ENCODE measurements at places on chromosomes 7 and 10.

DNA sequence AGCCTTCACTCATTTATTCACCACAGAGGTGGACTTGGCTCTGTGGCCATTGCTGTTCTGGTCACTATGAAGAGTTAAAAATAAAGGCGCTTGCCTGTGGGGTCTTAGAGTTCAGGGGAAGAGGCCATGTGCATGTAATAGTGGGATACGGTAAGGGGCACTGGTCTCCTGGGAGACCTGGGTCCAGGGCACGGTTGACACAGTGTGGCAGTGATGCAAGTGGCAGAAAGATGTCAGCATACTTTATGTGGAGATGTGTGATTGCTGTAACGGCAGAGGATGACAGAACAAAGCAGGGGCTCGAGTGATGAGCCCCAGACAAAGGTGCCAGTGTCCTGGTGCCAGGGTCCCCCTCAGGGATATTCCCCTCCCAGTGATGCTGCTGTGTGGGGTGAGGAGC, 8.6 kb downstream of the ZSCAN25 start:
- no peak for DNase-seq

DNA sequence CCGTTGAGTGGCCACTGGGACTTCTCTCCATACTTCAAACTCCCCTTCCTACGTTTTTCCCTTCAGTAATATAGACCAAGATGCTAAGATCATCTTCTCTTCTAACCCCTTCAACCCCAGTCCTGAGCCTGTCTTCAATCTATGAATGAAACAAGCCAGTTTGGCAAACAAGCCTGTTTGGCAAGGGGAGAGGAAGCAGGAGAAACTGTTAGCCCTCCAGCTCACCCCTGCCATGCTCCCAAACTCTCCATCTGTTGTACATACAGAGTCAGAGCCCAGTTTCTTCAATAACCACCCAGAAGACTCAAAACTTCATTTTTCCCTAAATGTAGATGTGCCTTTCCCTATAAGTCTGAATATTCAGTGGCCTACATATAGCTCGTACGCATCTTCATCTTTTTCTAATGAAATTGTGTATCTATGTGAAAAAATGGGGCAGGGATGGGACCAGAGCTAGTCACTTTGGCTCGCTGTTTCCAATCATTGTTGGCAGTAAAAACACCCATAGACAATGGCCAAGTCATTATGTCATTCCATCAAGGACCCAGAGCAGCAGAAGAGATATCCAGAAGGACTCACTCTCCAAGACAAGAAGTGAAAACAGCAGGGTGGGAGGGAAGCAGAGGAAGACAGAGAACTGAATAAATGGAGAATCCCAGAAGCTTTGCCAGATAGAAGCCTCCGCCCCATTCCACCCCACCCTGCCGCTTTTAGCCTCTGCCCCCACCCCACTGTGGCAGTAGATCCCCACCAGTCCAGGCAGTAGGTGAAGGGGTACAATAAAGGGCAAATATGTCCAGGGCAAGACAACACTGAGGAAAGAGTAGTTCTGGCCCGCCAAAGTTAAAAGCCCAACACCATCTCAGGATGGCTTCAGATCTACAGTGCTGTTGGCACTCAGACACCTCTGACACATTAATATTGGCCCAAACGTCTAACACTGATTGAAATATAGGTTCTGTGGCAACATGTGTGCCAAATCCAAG, 87.3 kb downstream of the DOCK4 start:
- DNase-seq: no peak

DNA sequence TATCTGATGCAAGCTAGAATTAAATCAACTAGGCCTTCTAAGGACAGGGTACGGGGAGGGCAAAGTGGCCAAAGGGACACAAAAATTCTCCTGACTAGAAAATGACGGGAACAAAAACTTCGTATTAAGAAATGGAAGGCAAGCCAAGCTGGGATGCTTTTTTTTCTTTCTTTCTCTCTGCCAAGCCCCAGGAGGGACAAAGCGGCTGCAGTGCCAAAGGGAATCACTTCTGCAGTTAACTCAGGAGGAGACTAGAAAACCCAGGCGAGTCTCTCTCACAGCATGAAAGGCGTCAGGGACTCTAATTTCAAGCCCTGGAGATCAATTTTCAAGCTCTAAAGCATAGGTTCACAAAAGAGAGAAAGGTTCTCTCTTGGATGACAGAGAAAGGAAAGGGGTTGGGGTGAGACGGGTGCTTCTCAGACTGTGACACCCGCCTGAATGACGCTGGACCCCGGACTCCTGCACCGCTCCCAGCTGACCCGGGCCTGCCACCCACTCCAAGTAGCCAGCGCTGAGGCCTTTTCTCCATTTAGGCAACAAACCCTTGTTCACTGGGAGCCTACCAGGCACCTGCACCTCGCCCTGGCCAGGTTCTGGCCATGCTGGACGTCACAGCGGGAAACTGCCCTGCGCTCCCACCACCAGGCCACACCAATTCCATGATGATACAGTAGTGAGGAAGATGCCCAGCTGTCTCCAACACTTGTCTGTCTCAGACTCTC, 56.5 kb downstream of the KIAA1549 start:
- DNase-seq: no peak

DNA sequence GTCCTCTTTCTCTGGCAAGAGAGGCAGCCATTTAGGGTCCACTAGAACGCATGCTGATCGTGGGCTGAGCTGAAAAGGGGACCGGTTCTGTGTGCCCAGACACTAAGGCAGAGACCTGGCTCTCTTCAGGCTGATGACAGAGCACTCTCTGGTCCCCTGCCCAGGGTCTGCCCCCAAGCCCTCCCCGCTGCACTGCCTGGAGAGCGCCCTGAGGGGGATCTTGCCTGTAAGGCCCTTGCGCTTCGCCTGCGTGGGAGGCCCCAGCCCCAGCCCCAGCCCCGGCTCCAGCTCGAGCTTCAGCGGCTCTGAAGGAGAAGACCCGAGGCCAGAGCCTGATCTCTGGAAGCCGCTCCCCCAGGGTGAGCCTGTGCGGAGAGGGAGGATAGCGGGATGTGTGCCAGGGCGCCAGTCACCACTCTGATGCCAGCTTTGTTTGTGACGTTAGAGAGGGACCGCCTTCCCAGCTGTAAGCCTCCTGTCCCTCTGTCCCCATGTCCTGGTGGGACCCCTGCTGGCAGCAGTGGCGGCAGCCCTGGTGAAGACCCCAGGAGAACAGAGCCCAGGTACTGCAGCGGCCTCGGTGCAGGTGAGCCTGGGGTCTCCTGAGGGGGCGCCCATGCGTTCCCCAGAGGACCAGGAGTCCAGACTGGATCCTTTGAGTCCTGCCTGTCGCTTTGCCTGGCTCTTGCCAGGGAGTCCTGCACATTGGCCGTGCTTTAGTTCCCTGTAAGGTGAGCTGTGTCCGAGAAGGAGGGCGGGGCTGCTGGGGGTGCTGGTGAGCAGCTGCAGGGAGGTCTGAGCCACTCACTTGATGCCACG, 43.2 kb downstream of the ZNF467 start:
- no peak for DNase-seq

- no peak for DNase-seq
Measured at GRCh38 chr10:4639960-4640359, 186.0 kb upstream of the AKR1E2 start.

GRCh38 chr10:128808921-128809440, 658.1 kb upstream of the MGMT start:
- no peak for DNase-seq

DNA sequence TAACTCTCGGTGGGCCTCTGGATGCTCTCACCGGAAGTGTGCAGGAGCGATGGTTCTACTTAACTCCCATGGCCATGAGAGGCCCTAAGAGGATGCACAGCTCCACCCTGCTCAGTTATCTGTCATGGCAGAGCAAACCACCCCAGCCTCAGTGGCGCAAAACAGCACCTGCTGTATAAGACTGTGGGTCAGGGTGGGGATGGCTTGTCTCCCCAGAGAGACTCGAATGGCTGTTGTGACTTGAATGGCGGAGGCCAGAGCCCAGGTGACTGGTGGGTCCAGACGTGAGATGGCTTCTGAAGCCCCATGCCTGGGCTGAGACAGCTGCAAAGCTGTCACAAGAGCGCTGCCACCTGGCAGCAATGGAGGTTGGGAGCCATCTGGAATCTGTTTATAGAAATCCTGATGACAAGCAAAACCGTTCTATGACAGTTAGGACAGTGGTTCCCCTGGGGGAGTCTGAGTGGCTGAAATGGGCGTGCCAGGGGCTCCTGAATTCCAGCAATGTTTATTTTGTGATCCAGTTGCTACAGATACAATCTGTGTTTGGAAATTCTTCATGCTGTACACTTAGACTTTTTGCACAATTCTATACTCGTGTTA, 490.5 kb downstream of the TCERG1L start:
- no peak for DNase-seq

DNA sequence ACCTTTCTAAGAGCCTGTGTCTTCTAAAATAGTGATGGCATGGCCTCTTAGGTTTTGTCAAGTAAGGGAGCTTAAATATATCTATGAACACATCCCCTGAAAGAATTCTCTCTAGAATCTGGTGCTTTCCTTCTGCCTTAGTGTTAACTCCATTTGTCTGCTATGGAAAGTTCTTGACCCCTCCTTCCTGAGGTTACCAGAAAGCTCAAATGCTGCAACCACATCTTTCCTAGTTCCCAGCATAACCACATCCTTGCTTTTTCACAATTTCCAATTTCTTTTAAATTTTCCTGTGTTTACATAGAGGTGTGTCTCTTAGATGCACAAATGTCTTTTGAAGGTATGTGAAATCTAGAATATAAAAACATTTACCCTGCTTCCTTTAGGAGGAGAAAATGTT, 16.4 kb upstream of the GSDME start:
- no peak for DNase-seq

- no peak for DNase-seq
Measured at GRCh38 chr7:19000410-19000809, 117.0 kb downstream of the TWIST1 start.

- DNase-seq: no peak
Measured at GRCh38 chr10:116766837-116767634, 24.7 kb upstream of the HSPA12A start.

- DNase-seq: no peak
Measured at GRCh38 chr7:100719523-100720278, 567 bp upstream of the EPO start.

- no peak for DNase-seq
Measured at GRCh38 chr10:3749011-3749410, 36.0 kb downstream of the KLF6 start.

- DNase-seq: no peak
Measured at GRCh38 chr7:158264881-158265742, 322.5 kb downstream of the PTPRN2 start.

DNA sequence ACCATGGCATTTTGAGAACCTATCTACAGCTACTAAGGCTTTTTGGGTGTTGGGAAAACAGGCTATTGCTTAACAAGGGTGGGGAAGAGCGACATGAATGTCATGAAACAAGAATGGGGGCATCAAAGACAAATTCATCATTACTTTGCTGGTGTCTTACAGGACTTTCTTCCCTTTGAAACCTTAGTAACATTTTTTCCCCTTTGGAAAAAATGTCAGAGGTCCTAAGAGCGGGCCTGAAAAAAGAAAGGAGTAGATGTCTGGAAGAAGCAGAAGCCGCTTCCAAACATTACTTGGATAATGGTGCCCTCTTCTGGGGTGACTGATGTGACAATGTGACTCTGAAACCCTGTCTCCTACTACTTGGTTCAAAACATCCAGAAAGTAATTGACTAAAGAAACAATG, 3.8 kb upstream of the DDX50 start:
- peak; percentile 11 for DNase-seq

- no peak for DNase-seq
Measured at GRCh38 chr7:158067219-158067930, 520.2 kb downstream of the PTPRN2 start.

DNA sequence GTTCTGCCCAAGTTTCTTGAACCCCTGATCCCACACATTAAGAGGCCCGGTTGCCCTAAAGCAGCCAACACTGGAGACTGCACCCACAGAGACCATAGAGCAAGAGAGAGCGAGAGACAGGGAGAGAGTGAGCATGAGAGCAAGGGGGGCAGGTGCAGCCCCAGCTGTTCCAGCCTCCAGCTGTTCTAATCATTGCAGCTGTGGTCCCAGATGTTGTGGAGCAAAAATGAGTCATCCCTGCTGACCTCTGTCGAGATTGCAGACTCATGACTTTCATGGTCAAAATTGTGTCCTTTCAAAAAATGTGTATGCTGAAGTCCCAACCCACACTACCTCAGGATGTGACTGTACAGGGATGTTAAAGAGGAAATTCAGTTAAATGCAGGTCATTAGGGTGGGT, 143.9 kb upstream of the FRMD4A start:
- no peak for DNase-seq

- no peak for DNase-seq
Measured at GRCh38 chr10:60230892-60231291, 158.8 kb downstream of the ANK3 start.

DNA sequence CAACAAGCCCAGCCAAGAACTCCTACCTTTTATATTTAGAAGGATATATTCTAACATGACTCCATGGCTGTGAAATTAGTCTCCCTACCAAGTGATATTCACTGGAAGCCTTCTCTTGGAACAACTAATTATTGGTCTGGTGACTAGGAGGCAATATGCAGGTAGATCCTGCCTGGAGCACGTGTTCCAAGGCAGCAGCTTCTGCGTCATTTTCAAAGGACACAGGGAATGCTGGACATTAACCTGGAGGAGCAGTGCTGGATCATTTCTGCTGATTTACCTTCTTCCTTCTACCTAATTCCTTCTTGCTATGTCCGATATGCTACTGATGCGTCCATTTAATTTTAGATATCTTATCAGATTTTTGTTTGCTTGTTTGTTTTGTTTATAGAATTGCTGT, 5.6 kb downstream of the AKR1D1 start:
- DNase-seq: no peak

DNA sequence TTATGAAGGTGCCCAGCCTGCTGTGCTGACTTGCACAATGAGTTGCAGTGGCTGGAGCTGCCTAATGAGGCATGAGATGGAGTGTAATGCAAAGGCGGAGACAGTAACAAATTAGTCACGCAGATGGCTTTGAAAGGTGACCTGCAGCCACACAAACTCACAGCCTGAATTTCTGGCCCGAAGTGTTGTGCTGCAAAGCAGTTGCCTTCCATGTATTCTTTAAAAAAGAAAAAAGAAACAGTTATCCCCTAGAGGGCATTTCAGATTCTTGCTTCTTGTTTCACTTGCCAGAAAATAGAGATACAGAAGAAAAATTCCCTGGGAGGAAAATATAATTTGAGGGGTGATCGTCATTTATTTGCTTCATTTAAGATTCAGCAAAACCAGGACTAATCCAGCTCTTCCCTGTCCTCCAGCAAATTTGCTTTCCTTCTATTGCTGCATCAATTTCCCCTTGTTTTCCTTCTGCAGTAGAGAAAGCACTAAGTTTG, 239.9 kb downstream of the ADRA2A start:
- no peak for DNase-seq

- no peak for DNase-seq
Measured at GRCh38 chr7:132381742-132382472, 194.4 kb downstream of the PLXNA4 start.

GRCh38 chr7:10237306-10237705, 736.4 kb upstream of the PHF14 start:
- DNase-seq: no peak

DNA sequence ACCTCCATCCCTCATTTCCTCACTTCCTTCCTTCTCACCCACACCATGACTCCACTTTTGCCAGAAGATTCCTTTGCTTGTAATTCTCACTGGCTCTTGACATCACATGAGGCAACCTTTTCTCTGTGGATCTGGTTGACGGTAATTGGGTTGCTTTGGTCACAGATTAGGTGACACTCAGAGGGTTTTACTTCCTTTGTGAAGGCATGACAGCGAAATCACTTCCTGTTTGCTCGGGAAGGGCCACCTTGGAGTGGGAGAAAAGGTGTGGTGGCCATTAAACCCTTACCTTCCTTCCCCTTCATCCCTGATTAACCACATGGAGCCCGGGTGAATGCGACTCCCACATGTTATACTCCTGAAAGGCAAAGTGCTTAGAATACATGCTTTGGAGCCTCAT, 30.2 kb downstream of the CUZD1 start:
- no peak for DNase-seq

- DNase-seq: no peak
Measured at GRCh38 chr7:37923996-37924395, 3.6 kb downstream of the EPDR1 start.

All from stimulated activated CD4-positive, alpha-beta T cell treated with anti-CD3 and anti-CD28 coated beads, Interleukin-12 subunit alpha, Interleukin-12 subunit beta, amount 100 ng/mL, for 24 hours (primary cell).